ENCODE measurements at places on chromosomes 4 and X.

GRCh38 chr4:83054928-83055327 is 19.9 kb downstream of the COPS4 start:
- DNase-seq: no peak

- DNase-seq: no peak
Observed at GRCh38 chrX:25618248-25618647, 519.9 kb upstream of the MAGEB18 start.

DNA sequence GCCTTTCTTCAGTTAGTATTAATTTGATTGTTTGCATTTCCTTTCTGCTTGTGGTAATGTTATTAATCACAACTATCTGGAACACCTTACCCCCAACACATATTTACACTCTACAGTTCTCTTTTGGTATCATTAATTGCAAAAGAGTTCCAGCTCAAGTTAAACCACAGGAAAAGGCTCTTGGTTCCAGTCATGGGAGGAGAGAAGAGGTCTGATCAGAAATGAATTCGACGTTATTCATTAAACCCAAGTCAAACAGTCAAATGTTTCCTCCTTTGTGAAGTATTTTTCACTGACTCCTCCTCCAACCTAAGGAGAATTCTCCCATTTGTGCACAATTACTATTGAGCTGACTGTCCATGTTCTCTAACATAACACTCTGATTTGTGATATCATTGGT is 91.4 kb downstream of the SLC39A8 start:
- no peak for DNase-seq

GRCh38 chrX:136266828-136267227 is 15.6 kb upstream of the MAP7D3 start:
- no peak for DNase-seq

GRCh38 chrX:21972721-21973120 is 32.2 kb downstream of the SMS start:
- DNase-seq: peak; percentile 46

DNA sequence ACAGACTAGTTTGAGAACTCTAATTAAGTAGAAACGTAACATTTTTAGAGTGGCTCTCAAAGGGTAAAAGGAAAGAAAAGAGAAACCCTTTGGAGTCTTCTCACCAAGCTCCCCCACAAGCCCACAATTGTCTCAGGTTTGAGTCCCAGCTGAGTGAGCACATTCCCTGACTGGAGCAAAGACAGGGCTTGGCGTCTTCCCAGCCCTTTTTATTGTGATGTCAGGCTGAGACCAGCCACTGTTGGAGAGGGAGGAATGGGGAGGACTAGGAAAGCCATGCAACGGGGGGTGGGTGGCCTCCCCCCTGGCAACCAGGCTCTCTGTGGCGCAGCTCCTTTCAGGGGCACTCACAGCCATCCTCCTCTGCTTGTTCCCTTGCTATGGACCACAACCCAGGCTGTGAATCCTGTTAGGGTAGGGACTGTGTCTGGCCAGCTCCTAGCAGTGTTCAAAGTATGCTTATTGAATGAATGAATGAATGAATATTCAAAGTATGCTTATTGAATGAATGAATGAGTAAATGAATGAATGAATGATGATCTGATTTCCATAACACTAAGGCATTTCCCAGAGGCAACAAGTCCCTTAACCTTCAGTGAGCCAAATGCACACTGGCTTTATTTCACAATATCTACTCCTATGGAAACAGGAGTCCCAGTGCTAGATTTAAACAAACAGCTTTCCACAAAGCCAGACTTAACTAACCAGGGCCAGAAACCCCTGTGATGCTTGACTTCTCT is 413.3 kb downstream of the MID1IP1 start:
- no peak for DNase-seq
